ENCODE measurements at places on chromosomes 7 and 10.

DNA sequence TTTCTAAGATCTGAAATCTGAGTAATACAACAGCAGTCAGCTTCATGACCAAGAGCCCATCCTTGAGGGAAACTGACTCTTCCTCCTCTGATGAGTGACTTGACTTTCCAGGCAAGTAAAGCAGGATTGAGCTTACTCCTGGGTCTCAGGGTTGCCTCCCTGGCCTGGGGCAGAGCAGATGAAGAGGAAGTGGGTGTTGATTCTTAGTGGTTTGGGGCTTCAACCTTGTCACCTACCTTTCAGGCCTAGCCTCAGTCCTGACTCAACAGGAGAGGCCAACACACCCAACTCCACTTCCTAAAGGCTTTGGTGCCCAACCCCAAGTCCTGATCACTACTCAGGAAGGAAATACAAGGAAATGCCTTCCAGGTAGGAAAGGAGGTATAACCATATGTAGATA lies 54.1 kb downstream of the KCNMA1 start:
- DNase-seq, result no peak

GRCh38 chr7:52355053-52355452 lies 680.4 kb upstream of the POM121L12 start:
- DNase-seq, result no peak

- no peak for DNase-seq
These were observed 111.0 kb upstream of the JAZF1 start for GRCh38 chr7:28291559-28291958.

DNA sequence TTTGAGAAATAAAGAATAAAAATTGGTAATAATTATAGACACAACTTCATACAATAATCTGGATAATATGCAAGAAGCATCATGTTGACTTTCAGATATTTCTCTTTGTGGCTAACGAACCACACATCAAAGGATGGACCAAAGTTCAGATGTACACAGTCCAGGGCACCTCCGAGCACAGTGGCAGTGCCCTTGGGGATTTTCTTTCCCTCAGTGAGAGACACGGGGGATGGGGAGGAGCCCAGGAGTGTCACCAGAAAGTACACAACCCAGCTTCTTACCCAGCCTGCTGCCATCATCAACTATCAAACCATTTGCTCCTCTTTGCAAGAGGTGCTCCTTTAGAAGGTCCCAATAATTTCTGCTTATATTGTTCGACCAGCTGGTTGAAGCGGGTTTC lies 33.2 kb downstream of the RBM28 start:
- DNase-seq, result no peak

DNA sequence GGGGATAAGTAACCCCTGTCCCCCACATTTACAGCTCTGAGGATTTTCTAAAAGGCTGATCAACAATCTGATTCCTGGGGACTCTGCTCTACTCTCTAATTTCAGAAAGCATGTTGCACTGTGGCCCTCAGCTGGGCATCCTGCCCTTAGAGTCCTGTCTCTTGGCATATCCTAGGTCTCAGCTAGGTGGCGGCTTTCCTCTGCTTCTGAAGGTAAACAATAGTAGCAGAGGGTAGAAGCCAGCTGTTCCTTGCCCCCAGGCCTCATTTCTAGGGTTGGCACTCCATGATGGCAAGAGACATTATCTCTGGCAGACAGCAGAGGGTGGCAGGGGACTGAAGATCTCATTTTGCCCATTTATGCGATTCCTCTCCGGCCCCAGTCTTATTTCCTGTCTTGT lies 77.0 kb downstream of the ADCYAP1R1 start:
- DNase-seq, result peak; percentile 12

GRCh38 chr10:30510932-30511700 lies 77.1 kb downstream of the MAP3K8 start:
- no peak for DNase-seq
